Naive thymus-derived CD4-positive, alpha-beta T cell (primary cell): ENCODE measurements at places on chromosomes 11 and 22. TPM values are rescaled to one million over a fixed set of nuclear protein-coding genes. Genes with fewer than 3 reads are reported as not detected.

DNA sequence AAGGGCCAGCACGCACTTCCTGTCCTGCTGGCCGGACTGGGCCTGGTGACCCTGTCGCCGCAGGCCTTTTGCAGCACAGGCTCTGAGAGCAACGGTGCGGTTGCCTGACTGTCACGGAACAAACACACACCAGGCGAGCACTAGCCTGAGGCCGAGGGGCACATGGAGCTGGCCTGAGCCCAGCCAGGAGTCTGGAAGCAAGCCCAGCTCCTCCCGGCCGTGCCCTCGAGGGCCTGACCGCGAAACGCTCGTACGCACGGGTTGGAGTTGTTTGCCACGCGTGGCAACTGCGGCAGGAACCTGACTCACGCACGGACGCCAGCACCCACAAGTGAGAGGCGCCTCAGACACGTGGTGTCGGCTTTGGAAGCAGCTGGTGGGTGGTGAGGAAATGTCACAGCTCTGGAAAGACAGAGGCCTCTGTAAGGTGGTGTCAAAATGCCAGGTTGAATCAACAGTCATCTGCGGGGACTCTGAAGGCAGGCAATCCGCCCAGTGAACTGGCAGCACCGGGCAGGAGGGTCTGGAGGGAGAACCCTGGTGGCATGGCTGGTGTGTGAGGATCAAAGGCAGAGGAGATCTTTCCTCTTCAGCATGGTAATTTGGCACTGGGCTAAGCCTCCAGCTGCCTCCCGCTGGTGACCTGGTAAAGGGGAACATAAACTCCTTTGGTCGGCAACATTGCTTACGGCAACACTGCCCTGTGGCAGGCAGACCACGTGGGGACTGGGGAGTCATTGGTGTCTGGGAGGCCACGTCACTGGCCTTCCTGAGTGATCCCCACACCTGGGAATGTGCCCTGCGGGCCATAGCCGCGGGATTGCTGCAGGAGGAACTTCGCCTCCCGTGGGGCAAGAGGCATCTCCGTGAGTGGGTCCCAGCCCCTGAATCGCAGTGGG lies 15.3 kb upstream of the IL17REL start:
- DNase-seq = no peak

DNA sequence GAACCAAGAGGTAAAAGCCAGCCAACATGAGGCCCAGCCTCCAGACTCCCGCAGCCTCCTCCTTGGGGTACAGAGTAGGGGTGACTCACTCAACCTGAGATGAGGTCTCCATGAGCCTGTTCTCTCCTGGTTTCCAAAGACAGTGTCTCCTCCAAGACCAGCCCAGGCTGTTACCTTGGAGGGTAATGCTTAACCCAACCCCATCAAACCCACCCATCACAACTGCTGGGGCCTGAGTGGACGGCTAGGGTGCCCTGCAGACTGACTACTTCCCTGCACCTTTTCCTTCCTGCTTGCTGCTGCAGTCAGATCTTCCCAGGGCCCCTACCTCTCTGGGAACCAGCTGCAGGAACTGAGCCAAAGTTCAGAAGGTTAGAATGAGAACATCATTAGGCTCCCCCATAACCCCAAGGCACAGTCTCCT lies 5.1 kb upstream of the NOL12 start:
- no peak for DNase-seq

UCP2 gene
- 393 TPM for total RNA-seq

GRCh38 chr11:27563201-27563600 lies 56.6 kb upstream of the LIN7C start:
- DNase-seq = no peak

CNGA4 gene
- 0.32 TPM for total RNA-seq

GRCh38 chr22:38873469-38874411 lies 1.7 kb upstream of the CBX6 start:
- peak; percentile 43 for DNase-seq

- no peak for DNase-seq
Measured at GRCh38 chr11:3182462-3182852, 17.3 kb upstream of the OSBPL5 start.

DNA sequence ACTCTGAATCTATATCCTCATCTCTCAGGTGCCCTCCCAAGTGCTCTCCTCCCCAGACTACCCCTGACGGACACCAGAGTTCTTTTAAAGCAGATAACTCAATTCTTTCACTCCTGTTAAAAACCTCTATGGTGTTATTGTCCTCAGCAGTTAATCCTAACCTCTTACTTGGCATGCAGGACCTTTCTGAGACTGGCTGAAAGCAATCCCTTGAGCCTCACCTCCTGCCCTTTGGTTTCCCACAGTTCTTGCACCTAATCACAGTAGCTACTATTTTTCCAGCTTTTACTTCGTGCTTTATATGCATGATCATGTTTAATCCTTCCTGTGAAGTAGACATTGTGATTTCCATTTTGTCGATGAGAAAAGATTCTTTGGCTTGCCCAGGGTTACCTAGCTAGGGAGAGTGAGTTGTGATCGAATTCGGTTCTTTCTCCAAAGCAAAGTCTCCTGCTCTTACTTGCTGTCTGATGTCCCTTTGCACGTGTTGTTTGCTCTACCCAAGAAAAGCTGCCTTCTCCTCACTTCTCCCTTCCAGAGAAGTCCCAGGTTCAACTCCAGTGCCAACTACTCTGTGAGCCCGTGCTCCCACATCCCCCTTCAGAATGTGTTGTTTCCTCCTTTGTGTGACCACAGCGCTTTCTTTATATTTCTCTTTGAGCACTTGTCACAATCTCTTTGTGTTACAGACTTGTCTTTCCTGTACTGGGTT lies 2.1 kb downstream of the UBE2L3 start:
- no peak for DNase-seq

DNA sequence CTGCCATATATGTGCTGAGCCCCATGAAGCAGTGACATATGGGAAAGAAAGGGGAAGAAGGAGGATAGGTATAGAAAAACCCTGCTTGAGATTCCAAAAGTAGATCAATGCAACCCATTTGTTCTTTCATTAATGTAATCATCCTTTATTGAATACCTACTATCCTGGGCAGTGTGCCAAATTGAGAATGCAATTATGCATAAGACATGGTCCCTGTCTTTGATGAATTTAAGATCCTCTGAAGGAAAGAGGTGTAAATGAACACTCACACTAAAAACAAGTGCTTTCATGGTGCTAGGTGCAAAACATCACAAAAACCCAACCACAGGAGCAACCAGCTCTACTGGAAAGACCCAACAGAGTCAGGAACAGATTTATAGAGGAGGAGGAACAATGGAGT lies 29.7 kb downstream of the FLI1 start:
- DNase-seq = no peak

CCDC81 gene
- total RNA-seq = 0.81 TPM

DNA sequence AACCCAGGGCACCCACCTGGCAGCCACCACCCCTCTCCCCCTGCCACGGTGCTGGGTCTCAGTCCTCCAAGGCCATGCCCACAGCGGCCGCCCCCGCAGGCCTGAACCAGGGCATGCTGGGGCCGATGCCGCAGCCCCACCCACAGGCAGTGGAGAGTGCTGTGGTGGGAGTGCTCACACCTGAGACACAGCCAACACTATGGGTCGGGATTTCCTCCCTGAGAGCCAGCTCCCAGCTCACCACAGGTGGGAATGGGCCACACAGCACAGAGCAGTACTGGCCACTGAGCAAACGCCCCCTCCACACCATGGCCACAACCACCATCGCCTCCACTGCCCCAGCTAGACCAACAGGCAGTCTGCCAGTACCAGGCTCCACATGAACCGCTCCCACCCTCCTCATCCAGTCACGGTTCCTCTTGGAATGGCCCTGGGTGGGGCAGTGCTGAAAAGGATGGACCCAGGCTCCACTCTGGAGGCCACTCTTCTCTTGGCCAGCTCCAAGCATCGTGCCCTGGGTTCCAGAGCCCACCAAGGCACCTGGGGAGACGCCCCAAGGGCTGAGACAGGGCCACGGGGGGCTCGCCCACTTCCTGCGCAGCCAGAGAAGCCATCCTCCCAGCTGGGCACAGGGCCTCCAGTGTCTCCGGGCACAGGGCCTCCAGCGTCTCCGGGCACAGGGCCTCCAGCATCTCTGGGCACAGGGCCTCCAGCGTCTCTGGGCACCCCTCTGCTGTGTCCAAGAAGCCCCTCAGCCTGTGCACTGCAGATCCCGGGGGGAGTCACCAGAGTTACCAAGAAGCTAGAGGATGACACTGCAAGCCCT lies 14.2 kb downstream of the MOB2 start:
- no peak for DNase-seq

DNA sequence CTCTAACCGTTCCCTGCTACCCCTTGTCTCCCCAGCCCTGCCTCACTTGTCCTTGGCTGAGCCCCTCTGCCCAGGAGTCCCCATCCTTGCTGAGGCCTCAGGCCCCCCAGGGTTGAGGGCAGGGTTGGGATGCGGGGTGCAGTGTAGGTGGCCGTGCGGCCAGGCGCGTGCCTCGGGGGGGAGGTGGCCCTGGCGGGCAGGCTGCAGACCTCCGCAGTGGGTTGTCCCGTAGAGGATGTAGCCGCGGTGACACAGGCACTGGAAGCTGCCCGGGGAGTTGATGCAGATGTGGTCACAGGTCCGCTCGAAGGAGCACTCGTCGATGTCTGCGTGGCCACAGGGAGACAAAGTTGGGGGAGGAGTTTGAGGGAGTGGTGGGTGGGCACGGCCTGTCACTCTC lies 41.9 kb upstream of the TTLL12 start:
- DNase-seq = no peak

DNA sequence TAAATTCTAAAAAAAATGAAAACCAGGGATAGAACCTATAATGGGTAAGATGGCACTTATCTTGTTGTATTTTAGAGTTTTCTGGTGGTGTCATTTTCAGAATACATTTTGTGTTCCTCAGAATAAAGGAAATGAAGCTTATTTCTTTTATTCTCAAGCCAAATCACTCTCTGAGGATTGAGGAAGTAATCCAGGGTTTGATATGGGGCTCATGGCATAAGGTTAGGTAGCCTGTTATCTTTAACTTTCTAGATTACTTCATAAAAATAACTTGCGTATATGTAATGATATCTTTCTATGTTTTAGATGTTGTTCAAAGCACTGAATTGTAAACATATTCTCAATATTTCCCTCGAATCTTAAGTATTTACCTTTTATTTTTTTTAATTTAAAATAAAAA lies 33.5 kb downstream of the PDE3B start:
- no peak for DNase-seq

GRCh38 chr11:121059605-121060004 lies 35.7 kb downstream of the TBCEL start:
- no peak for DNase-seq

CARNS1 gene
- 14.2 TPM for total RNA-seq

DNA sequence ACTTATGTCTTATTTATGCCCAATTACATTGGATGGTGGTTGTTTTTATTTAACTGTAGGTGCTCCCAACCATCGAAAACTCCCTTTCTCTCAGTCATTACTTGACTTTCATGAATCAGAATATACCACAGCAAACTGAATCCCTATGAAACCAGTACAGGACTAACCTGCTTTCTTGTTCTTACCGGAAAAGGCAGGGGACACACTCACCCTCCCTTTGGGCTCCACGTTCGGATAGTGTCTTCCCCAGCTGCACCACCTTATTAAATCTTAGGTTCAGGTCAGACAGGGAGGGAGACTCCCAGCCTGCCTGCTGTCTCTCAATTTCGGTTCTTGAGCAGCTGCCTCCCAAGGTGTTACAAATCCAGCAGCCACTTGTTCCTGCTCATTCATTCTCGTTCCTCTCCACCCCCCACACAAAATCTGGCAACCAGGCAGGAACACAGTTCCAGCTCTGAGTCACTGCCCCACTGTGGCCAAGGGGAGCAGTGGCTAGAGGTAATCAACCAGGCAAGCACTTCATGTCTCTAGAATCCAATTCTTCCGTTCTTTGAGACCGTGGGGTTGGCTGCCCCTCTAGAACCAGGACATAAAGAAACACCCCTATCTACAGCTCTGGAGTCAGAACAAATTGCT lies 133.0 kb downstream of the PLEKHA7 start:
- no peak for DNase-seq

GRCh38 chr11:58905721-58906547 lies 33.4 kb upstream of the GLYATL1 start:
- no peak for DNase-seq

DNA sequence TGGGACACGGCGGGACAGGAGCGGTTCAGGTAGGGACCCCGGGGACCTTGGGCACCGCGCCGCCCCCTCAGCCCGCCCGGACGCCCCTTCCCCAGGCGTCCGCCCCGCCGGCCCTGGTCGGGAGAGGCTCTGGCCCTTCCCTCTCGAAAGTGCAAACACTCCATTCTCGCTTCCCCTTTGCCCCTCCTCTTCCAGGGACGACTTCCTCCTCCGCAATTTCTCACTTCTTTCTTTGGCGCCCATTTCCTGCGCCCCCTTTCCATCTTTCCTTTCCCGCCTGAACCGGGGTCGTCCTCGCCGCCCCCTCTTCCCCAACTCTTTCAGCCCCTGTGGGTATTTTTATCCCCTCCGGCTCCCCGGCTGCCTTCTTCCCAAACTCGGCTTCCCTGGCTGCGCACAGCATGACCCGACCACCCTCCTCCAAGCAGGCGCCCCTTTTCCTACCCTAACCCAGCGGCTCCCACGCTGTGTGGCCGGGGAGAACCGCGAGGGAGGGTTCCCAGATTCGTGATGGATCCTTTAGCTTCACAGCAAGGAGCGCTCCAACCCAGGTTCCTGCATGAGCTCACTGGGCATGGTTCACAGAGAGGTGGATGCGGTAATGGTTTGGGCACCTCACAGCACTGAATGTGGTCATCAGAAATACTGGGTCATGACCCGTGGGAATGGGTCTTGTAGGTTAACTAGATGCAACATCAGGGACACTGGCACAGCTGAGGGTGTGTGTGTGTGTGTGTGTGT lies 689 bp downstream of the RAB39A start:
- DNase-seq = no peak

DNA sequence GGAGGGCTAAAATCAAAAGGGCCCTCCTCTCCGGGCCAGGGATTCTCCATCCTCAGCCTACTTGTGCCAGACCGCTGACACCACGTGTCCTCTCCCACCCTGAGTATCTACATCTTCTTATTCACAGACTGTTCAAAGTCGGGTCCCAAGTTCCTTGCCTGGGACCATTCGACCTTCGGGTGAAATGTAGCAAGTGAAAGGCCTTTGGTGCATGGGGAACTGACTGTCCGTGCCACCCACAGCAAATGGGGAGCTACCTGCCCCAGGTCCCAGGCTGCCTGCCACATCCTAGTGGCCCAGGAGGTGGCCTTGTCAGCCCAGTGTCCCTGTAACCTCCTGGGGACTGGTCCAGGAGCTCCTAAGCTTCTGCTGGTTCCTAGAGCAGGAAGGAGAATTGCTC lies 67.3 kb downstream of the RTL6 start:
- no peak for DNase-seq
